Hepatocyte (in vitro differentiated cells): ENCODE measurements at places on chromosomes 7 and 10. TPM values are rescaled to one million over a fixed set of nuclear protein-coding genes. Genes with fewer than 3 reads are reported as not detected.
A peak's percentile ranks its signal among the peaks of the same experiment; 100 is the strongest.

DNA sequence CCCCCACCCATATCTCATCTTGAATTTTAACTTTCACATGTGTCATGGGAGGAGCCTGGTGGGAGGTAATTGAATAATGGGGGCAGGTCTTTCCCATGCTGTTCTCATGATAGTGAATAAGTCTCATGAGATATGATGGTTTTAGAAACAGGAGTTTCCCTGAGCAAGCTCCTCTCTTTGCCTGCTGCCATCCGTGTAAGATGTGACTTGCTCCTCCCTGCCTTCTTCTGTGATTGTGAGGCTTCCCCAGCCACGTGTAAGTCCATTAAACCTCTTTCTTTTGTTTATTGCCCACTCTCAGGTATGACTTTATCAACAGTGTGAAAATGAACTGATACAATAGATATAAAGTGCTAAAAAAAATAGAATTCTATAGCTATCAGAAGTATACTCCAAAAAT lies 168.8 kb downstream of the CXCL12 start:
- no peak overlapping the region for H3K4me3 ChIP-seq
- H3K27ac ChIP-seq: no peak overlapping the region
- H3K27me3 ChIP-seq: no peaks in the 10 kb centered on the region
- H3K4me1 ChIP-seq: no peaks in the 10 kb centered on the region
- no peaks in the 10 kb centered on the region for H3K36me3 ChIP-seq

GRCh38 chr7:150341263-150342120 lies at the start of gene RARRES2:
TSS of gene RARRES2 (minus strand) at chr7:150341629. CDS start at chr7:150340609, 1,020 bp downstream.
- peaks cover 22% of the 10 kb centered on the region for H3K27me3 ChIP-seq
- H3K36me3 ChIP-seq: no peaks in the 10 kb centered on the region
- peak; percentile 44 for DNase-seq
- peaks cover 20% of the 10 kb centered on the region for H3K4me1 ChIP-seq
- no peak within 1 kb of the TSS for H3K27ac ChIP-seq
- peak within 1 kb of the TSS; percentile 20 for H3K4me3 ChIP-seq

DNA sequence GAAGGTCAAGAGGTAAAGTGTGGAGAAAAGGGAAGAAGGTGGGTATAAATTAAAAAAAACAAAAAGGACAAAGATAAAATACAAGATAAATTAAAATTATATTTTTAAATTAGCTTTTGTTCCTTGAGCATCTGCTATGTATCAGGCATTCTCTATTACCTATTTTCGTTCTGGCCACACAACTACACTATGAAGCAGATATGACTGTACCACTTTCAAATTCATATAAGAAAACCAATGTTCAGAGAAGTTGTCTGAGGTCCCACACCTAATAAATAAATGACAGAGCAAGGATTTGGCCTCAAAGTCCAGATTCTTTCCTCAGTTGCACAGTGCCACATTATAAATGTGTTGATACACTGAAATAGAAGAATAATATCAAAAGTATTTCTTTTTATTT lies 103.8 kb upstream of the PCDH15 start:
- H3K4me3 ChIP-seq: no peak overlapping the region
- no peak for DNase-seq
- H3K27ac ChIP-seq: no peak overlapping the region
- H3K36me3 ChIP-seq: no peaks in the 10 kb centered on the region
- no peaks in the 10 kb centered on the region for H3K27me3 ChIP-seq

OLAH gene
- total RNA-seq: not detected in 2 replicates

- H3K27me3 ChIP-seq: no peaks in the 10 kb centered on the region
- no peaks in the 10 kb centered on the region for H3K36me3 ChIP-seq
- no peak overlapping the region for H3K4me3 ChIP-seq
- no peak overlapping the region for H3K27ac ChIP-seq
Measured at GRCh38 chr7:139619367-139619657, 95.8 kb downstream of the CLEC2L start.
